ENCODE measurements at places on chromosomes 5 and 9.

DNA sequence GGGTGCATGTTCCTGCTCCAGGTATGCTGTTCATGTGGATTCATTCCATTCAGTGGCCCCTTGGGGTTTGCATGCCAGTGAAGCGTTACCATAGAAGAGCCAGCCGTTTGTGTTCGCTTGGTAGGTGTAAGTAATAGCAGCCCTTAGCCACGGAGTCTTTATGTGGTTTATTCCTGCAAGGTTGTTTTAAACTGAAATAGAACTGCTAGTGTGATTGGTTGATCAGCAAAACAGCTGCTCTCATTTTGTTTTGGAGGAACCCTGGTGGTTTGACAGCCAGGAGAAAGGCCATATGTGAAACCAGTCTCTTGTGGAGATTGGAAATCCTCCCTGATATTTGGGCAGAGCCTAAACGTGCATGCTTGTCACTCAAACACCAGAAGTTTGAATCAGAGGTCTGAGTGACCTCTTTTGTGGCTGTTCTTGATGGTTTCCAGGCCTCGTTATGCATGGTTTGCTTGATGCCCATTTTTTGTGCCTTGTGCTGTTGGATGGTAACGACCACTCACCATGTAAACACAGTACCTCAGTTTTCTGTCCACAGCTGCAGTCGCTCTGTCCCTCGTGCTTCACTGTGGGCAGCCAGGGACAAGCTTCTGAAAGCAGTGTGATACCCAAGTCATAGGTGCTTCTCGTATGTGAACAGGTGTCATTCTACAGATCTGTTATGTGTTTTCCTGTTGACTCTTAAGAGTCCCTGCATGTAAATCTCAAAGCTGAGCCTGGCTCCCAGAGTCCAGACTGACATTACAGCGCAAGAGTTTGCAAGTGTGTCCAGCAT lies 58.3 kb upstream of the NXNL2 start:
- no peak for DNase-seq

GRCh38 chr5:169048181-169049125 lies 252.5 kb downstream of the SLIT3 start:
- no peak for DNase-seq

DNA sequence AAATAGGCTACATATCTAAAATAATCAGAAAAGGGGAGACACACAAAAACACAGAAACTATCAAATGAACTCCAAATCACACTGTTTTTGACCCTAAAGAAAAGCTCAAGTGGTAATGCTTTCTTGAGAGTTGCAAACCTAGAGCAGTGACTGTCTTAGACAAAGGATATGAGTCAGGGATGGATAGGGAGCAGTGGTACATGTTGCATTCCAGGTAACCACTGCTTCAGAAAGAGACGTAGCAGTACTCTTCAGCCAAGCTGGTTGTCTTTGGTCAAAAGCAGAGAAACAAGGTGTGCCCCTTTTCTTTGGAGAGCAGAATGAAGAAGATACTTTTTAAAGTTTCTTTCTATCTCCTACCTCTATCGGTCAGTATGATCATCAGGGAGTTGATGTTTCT lies 1003.6 kb downstream of the CDH9 start:
- DNase-seq: no peak

DNA sequence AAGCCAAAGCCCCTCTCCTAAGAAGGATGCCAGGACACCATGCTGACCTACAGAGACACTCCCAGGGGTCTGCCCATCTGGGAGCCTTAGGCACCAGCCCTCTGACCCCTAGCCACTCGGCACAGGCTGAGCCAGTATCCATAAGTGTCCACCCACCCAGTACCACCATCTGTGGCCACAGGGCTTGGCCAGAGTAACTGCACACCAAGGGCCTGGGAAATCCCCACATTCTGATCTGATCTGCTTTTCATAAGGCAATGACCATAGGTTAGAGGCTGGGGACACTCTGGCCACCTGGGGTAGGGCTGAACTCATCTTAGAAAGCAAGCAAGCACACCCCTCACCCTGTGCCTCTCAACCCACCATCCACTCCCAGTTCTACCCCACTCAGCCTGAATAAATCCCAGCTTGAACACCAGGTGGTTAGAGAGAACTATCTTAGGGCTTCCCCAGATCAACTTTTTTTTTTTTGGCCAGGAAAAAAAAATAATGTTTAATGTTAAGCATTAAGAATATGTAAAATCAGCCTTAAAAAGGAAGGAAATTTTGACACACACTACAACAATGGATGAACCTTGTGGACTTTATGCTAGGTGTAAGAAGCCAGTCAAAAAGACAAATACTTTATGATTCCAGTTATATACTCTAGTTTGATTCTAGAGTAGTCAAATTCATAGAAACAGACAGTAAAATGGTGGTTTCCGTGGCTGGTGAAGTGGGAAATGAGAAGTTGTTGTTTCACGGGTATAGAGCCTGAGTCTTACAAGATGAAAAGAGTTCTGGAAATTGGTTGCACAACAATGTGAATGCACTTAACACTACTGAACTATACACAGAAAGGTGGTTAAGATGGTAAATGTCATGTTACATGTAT lies 6.2 kb downstream of the GNPDA1 start:
- no peak for DNase-seq

GRCh38 chr5:88760527-88760926 lies 122.5 kb downstream of the MEF2C start:
- no peak for DNase-seq

DNA sequence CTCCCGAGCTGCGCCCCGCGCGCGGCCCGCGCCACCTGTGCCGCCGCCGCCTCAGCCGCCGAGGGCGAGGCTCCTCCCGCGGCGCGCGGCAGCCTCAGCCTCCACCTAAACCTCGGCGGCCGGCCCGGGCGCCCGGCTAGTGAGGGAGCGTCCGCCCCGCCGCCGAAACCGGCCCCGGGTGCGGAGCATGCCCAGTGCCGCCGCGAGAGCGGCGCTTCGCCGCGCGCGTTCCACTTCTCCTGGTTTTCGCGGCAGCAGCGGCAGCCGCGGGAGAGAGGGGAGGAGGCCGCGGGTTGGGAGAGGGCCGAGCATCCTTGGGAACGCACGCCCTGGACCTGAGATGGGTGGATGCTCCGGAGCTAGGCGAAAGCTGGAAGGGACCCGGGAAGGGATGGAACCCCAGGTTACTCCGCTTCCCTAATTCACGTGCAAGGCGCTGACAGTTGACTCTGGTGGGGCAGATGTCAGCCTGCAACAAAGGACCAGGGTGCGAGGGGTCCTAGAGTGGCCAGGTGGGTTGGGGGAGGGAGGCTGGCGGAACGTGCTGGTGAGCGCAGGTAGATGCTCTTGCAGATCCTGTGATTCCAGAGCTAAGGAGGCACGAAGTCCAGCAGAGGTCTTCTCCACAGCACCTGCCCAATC lies at the start of gene CTNND2:
Gene CTNND2, minus strand, starts transcription at position 182 of the 642 bp plus-strand sequence. CDS start 593 bp downstream, outside the sequence.
- no peak for DNase-seq

GRCh38 chr5:146641941-146642340 lies 126.0 kb upstream of the GPR151 start:
- no peak for DNase-seq

DNA sequence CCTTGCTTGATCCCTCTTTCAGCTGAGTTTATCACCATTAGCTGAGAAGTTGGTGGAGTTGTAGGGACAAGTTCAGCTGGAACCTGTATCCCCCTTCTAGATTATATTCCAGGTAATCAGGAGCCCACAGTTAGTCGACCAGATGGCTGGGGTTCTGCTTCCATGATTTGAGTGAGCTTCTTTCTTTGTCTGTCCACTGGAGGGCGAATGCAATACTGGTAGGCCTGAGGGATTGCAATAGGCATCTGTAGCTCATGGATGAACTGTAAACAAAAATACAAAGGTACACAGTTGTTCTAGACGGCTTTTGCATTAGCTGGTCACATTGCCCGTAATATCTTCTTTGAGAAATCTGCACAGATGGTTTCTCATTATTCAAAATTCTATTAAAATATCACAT lies 88.9 kb downstream of the PCSK5 start:
- no peak for DNase-seq

GRCh38 chr5:10018201-10019069 lies 231.3 kb downstream of the ATPSCKMT start:
- no peak for DNase-seq

DNA sequence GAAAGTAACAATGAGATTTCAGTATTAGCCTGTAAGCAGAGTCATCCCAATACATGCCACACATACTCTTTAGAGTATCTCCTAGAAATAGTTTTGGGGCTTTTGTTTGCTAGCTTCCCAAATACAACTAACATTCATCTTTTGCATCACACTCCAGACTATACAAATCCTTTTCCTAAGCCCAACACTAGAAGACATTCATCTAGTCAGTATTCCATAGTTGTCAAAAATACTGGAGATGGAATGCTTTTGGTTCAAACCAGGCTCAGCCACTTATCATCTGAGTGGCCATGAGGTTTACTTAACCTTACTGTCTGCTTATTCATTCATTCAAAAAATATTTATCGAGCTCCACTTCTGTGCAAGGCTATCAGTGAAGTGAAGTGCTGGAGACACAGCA lies 205.1 kb upstream of the SGCD start:
- no peak for DNase-seq

DNA sequence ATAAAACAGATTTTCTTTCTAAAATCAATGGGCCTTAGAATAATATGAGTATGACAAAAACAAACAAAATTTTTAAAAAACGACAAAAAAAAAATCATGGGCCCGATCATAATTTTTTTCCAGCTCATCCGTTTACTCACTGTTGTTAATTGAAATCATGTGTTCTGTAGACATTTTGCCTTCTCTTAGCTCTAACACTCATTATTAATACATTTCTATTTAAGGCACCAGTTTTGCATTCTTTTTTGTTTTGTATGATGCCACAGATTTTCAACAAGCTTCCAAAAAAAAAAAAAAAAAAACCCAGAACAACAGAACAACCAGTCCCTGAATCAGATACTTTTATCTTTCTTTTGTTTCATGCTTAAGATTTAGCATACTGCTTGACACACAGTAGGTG lies 86.4 kb downstream of the PRLR start:
- no peak for DNase-seq

- no peak for DNase-seq
Measured at GRCh38 chr5:77636641-77637169, 1.8 kb downstream of the OTP start.

GRCh38 chr9:110520120-110520701 lies 59.3 kb downstream of the SVEP1 start:
- no peak for DNase-seq

DNA sequence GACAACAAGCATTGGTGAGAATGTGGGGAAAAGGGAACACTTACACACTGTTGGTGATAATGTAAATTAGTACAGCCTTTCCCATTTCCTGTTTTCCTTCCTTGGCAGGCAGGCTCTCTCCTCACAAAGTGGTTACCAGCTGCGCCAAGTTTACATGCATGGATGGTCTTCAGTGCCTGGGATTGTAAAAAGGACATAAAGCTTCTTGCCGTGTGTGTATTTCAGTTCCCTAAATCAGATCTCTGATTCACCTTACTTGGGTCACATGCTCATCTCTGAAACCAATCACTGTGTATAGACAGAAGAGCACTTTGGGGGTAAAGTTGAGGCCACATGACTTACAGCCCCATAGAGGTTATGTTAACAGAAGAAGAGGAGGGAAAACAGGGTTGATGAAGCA lies 92.8 kb downstream of the CAVIN4 start:
- no peak for DNase-seq

- no peak for DNase-seq
Measured at GRCh38 chr5:158431369-158432029, 572.6 kb upstream of the CLINT1 start.

GRCh38 chr5:55926476-55926875 lies 68.3 kb downstream of the IL6ST start:
- no peak for DNase-seq

Data from stimulated activated CD8-positive, alpha-beta memory T cell treated with anti-CD3 and anti-CD28 coated beads, Interleukin-4, amount 100 ng/mL, for 1 hour (primary cell).